ENCODE measurements at places on chromosomes 11 and 22.

GRCh38 chr11:57338142-57338541 is at the start of gene P2RX3:
Gene P2RX3 (plus strand): TSS chr11:57338352. CDS start chr11:57338551, 199 bp downstream.
- DNase-seq, result no peak

DNA sequence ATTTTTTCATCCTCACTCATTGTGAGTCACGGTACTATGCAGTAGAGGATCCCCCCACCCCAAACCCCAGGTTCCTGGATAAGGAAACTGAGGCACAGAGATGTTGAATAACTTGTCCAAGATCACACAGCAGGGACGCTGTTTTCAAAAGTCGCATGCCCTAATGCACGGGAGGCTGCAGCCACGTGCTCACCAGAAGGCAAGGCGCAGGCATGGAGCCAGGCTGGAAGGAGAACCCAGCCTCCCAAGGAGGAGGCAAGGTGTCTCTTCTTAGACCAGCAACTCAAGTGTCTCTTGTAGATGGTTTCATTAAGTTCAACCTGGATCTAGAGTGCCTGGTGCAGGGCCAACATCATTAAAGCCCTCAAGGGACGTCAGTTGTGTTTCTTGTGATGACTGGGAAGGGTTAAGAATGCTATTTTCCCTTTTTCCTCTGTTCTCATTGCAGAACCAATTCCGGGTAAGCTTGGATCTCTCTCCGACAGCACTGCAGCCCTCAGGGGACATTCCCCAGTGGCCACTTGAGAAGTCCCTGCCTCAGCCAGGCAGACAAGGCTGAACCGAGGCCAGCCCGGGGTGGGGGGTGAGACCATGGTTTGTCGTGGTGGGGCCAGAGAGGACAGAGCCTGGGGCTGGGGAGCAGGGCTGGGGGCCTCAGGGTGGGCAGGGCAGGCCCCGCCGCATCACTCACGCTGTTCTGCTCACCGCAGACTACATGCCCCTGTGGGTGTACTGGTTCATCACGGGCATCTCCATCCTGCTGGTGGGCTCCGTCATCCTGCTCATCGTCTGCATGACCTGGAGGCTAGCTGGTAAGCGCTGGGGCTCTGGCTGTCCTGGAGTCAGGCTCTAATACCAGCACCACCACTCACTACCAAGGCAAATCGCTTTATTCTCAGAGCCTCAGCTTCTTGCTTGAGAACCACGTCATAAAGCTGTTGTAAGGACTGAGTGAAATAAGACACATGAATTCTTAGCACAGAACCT is 15.7 kb downstream of the TMEM121B start:
- DNase-seq, result no peak

GRCh38 chr11:65427691-65428577 is 5.3 kb downstream of the NEAT1 start:
- DNase-seq, result no peak

- DNase-seq, result peak; percentile 66
Measured at GRCh38 chr22:37051391-37052385, at the start of gene KCTD17. Gene KCTD17 (plus strand): TSS chr22:37051742. CDS start chr22:37051761, 19 bp downstream.

- no peak for DNase-seq
Measured at GRCh38 chr11:8243458-8243857, 20.2 kb downstream of the LMO1 start.

DNA sequence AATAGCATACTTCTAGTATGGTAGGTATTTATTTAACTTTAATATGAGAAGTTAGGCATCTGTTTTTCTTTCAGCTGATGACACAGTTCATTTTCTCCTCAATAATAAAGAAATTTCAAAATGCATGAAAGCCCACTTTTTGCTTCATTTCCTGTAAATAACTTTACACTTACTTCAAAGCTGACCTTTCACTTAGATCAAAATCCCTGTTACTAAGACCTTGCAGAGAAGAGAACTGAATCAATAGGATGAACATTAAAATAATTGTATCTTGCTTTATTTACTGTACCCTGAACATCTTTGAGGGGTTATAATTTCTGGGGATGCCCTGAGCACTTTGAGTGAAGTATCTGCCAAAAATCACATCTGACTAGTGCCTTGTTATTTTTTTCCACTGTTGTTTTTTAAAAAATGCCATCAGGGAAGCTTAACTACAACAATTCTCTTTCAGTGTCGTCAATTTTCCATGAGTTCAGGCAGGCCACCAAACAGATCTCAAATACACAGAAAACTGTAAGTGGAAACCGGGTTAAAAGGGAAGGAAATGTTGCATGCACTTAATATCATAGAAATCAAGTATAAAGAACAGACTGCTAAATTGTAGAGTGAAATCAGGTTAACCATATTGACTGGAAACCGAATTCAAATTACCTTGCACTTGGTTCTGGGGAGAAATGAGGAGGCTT is 206.2 kb downstream of the MAML2 start:
- no peak for DNase-seq

DNA sequence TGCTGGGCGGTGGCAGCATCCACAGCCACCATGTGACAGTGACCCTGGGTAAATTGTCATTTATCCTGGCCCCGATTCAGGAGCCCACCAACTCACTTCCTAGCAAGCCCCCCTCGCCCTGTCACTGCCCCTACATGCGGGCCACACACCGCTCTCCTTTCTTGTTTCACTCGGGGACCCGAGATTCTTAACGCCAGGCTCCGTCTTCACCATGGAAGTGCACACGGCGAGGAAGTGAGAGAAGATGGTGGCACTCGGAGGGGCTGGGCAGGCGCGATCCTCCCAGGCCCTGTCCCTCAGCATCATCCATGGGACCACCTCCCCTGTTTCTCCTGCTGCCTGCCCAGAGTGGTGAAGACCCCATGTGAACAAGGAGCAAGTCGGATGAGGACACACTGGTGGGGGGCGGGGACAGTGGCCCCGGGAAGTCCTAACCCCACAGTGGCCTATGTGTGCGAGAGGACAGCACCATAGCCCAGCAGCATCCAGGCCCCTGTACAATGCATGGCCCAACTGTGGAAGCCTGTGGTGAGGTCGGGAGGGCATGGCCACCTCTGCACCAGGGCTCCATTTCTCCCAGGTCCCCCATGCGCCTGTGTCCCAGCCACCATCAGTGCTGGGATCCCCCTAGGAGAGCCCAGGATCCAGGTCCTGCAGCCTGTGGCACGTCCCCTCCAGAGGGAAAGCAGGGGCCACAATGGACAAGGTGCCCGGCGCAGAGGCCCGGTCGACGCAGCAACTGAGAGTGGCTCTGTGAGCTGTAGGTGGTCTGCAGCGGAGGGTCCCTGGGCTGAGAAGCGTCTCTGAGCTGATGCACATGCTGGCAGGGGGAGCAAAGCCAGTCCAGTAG is 262.8 kb downstream of the BRD1 start:
- no peak for DNase-seq

GRCh38 chr11:72024069-72024754 is 25.5 kb downstream of the IL18BP start:
- no peak for DNase-seq

DNA sequence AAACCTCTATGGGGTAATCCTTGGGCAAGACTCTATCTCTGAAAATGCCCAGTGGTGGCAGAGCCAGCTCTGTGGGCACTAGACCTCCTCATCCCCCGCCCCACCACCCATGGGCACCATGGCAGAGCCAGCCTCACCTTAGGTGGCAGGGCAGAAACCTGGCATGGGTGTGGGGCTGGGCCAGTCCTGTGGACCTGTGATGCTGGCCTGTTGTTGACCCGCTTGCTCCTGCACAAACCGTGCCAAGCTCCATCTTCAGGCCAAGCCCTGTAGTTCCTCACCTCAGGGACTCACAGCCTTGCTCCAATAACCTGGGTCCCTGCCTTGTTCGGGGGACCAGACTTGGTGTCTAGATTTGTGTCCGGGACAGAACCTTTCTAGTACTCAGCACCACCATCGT is 8.9 kb upstream of the SERPINH1 start:
- DNase-seq, result no peak

GRCh38 chr11:14698771-14699170 is 55.2 kb downstream of the PDE3B start:
- DNase-seq, result no peak

DNA sequence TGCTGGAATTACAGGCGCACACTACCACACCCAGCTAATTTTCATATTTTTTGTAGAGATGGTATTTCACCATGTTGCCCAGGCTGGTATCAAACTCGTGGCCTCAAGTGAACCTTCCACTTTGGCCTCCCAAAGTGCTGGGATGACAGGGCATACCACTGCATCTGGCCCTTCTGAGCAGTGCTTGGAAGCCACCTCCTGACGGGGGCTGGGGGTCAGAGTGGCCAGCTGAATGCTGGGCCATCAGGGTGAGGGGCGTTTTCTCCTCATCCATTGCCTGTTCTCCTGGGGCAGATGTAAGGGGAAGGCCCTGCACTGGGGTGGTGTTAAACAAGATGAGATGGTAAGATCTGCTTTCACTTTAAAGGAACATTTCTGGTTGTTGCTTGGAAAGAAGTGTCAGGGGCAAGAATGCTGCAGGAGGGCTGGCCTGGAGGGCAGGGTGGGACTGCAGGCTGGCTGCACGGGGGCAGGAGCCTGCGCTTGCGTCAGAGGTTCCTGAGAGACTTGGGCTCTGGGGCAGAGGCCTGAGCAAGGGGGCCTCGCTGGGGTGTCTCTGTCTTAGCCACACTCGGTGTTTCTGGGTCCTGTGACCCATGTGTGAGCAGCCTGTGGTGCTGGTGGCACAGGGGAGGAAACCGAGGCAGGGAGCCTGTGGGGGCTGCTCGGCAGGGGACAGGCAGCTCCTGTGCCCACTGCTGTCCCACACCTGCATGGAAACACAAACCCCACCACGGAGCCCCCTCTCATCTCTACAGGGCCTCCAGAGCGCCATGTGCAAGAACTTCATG is 17.2 kb downstream of the DGCR6L start:
- no peak for DNase-seq

DNA sequence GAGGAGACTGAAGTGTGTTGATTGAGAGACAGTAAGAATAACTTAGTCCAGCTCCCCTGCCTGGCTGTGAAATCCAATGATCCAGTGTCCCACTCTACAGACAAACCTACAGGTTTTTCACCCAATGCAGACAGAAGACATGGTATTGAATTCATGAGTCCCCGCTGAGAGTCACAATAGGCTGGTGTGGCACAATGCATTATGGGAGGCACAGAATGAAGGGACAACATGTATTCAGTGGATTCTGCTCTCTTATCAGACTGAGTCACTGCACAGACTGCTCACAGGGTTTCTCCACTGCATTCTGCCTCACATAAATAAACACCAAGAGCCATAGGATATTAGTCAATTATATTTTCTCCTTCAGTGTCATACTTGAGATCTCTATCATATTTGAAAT is 55.2 kb upstream of the TOP3B start:
- DNase-seq, result no peak

DNA sequence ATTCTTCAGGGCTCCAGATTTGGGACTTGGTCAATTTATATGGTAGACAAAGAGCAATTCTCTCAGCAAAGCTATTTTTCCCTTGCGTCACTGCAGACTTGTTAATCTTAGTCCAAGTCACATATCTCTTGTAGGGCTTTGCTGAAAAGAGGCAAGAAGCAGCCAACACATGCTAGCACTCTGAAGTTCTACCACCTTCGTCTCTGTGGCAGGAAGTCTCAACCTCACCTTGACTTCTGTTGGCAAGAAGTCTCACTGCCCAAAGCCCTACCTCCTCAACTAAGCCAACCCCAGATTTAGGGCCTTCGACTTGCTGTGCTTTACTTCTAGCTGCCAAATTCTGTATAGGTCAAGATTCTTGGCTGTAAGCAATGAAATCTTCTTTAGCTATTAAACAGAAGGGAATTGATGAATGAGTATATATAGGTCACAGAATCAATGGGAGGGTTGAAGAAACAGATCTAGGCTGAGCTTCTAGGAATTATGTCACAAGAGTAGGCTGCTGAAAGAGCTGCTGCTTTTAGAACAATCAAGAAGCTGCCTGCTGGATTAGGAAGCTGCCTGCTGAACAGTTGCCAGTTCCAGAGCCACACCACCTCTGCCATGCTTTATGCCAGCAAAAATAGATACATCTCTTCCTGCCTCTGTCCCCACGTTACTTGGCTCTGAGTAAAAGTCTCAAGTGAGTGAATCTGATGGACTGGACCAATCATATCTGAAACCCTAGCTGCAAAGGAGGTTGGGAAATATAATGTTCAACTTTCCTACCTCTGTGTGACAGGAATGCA is 17.6 kb upstream of the NCR3LG1 start:
- no peak for DNase-seq

- no peak for DNase-seq
Measured at GRCh38 chr11:100927579-100927978, 202.0 kb downstream of the PGR start.

GRCh38 chr22:35749808-35750207 is 32.1 kb downstream of the APOL5 start:
- DNase-seq, result no peak

DNA sequence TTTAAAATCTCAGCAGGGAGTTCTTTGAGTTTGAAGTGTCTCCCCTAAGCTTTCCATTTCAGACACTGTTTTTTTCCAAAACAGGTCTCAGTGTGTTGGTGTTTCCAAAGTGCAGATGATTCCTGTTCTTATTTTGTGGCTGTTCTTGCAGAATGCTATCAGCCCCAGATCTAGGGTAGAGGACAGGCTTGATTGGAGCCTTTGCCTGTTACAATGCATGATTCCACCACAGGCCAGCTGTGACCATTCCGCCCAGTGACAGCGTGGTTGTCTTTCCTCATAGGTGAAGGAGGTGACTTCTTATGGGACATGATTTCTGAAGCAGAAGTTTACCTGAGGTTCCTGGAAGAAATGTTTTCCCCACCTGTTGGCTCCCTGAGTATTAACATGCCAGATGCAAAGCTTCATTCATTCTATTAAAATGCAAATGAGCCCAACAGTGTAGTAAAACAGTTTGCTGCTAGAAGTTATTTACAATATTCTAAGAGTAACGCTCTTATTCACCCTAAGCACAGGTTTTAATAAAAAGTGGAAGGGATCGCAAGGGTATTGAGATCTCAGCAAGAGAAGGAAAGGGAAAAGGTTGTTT is 36.9 kb upstream of the BIRC3 start:
- no peak for DNase-seq

DNA sequence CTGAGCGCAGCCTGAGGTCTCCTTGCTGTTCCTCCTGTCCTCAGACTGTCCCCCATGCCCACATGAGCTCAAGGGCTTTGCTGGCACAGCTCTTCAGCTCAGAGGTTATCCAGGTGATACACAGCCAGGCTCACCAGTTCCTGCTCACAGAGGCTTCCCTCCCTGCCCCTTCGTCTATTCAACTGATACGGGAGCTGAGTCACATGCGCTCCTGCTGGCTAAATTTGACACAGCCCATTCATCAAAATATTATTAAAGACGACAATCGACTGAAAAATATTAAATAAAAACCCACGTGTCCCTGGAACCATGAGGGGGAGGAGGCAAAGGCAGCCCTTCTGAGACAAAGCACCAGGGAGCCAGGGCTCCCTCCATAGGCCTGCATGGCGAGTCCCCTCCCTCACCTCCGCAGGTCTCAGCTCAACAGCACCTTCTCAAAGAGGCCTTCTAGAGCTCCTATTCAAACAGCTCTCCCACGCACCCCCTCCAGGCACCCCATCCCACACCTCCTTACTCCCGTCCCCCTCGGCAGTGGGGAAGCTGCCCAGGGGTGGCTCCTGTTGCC is 40.5 kb downstream of the DUSP8 start:
- no peak for DNase-seq

DNA sequence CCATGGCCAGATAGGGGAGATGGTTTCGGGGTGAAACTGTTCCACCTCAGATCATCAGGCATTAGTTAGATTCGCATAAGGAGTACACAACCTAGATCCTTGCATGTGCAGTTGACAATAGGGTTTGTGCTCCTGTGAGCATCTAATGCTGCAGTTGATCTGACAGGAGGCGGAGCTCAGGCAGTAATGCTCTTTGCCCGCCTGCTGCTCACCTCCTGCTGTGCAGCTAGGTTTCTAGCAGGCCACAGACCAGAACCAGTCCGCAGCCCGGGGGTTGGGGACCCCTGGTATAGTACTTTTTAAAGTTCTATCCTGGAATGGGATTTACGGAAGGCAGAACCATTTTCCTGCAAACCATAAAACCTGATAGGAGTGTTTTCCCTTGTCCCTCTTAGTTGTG is 54.6 kb downstream of the POLD3 start:
- no peak for DNase-seq

GRCh38 chr11:93895106-93895862 is 44.9 kb upstream of the VSTM5 start:
- DNase-seq, result no peak

All from activated CD8-positive, alpha-beta memory T cell treated with anti-CD3 and anti-CD28 coated beads for 1 hour (primary cell).